AG10803 (cell line): ENCODE measurements at places on chromosomes 12 and 14.
A peak's percentile ranks its signal among the peaks of the same experiment; 100 is the strongest.

DNA sequence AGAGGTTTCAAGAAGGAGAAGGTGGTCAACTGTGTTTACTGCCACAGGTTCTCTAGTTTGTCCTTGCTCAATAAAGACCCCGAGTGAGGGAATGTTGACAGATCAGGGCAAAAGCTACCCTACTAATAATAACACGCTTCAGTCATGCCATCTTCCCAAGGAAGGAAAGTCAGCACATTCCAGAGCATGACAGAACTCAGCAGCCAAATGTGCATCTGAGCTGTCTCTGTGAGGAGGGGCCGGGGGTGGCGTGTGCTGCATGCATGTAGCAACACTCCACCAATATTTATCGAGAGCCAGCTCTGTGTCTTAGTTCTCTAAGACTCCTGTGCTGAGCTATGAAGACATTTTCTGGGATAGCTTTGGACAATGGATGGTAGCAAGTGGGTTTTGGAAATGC is 260.4 kb downstream of the DPF3 start:
- peak; percentile 60 for DNase-seq

DNA sequence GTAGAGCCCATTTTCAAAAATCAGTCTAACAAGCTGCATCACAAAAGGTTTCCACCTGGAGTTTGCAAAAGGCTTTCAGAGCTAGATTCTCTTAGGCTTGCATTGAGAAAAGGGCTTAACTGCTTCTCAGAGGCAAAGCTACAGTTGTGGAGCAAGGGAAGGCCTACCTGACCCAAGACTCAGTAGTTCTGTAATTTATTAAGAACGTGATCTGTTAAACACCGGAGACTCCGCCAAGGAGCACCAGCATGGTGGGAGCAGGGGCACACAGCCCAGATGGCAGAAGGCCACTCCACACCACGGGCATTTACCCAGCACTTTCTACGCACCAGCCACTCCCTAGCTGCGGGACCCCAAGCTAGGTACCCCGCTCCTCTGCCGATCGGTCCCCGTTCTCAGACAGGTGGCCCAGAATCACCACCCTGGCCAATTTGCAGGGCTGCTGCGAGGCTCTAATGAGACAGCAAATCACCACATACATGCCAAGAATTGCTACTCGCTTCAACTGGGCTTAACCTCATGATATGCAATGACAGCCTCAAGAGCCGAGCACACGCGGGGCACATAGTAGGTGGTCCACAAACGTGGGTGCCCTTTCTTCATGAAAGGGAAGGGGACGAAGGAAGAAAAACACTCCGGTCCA is 1.5 kb downstream of the ITPK1 start:
- DNase-seq, result no peak

DNA sequence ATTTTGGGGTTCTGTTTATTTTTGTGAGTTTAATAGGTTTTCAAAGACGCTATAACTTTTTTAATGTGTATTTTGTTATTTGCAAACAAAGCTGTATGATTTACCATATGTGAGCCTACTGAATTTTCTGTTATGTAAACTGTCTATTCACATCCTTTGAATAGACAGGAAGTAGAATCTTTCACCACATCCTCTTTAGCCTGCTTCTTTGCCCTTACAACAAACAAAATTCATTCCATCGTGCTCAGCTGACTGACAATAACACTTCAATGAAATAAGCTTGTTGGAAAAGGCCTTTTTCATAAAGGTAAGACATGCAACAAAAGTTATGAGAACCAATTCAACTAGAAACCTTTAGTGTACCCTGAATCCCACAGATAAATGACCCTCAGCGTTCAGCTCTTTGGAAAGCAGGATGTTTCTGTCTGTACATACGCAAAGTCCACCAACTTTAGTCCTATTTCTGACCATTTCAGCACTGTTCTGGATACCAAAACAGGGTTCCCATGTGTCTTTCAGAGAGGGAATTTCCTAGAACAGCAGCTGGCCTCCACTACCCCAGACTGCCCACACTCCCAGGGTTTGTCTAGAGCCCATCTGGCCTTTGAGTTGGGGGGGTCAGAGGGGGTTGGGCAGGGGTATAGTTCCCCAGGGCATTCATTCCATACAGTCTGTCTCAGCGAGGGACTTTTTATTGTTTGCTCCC is 71.3 kb downstream of the DUSP6 start:
- peak; percentile 12 for DNase-seq

DNA sequence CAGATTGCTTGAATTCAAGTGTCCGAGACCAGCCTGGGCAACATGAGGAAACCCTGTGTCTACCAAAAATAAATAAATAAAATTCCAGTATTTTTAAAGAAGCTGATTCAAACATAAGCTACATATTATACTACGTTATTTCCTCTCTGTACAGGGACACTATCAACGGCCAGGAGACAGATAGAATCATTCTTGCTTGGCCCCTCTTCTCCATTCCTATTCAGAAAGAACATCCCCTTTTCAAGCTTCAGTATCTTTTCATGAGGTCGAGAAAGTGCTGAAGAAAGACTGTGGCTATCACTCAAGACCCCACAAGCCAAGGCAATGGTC is 314 bp upstream of the DHRS7 start:
- DNase-seq, result no peak

DNA sequence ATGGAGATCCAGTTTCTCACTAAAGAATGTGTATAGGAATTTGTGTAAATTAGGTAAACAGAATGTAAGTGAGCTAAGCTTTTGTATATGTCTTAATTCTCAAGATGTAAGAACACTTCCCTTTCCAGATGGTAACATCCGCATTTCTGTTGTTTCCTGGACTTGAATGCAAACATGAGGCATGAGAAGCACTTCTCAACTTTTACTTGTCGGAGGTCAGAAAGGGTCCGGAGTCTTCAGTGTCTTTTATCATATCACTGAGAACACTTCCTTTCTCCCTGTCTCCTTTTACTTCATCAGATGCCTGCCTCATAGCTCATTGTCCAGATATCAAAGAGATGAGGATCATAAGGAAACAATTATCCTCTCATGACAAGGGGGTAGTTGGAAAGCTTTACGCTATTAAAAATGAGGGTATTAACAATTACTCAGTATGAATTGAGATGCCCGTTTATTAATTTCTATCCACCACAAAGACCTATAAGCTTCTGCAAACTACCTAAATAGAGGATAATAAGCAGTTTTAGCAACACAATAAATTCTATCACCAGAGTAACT is 214.1 kb upstream of the FLRT2 start:
- DNase-seq, result peak; percentile 16

GRCh38 chr14:28676479-28676878 is 90.1 kb upstream of the FOXG1 start:
- no peak for DNase-seq
